OCI-LY7 (cell line): ENCODE measurements at places on chromosomes 4 and X.

DNA sequence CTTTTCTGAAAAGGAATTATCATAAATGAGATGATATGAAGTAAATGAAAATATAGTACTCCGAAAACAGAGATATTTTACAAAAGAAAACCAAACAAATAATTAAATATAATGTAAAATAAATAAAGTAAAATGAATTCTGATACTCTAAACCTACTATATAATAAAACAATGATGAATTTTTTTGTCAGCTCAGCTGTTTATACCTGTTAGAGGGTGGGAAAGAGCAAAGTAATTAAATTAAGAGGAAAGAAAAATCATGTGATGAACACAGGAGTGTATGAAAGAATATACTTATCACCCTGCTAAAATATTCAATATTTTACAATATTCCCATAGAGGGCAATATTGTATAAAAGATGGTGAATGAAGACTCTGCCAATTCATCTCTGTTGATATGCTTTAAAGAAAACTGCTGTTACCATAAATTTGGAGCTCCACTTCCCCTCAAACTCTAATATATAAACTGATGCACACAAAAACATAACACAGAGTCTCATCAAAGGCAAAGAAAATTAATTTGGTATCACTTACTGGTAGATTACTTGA lies 6.5 kb upstream of the NDST4 start:
- no peak for DNase-seq

DNA sequence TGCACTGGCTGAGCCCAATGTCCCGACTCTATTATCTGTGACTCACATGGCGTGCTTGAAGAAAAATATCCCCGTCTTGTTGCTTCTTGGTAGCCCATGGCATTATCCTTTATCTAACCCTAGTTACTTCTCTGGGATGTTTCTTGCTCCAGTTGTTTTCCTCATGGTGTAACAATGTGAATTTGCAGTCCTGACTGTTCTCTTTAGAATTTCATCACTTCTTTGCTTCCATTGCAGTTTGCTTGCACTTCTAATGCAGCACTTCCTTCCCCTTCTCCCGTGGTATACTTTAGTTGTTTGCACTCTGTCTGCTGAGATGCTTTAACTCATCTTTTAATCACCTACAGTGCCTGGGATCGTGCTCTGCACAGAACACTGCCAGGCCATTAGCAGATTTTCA lies 126.9 kb downstream of the MAML3 start:
- no peak for DNase-seq

DNA sequence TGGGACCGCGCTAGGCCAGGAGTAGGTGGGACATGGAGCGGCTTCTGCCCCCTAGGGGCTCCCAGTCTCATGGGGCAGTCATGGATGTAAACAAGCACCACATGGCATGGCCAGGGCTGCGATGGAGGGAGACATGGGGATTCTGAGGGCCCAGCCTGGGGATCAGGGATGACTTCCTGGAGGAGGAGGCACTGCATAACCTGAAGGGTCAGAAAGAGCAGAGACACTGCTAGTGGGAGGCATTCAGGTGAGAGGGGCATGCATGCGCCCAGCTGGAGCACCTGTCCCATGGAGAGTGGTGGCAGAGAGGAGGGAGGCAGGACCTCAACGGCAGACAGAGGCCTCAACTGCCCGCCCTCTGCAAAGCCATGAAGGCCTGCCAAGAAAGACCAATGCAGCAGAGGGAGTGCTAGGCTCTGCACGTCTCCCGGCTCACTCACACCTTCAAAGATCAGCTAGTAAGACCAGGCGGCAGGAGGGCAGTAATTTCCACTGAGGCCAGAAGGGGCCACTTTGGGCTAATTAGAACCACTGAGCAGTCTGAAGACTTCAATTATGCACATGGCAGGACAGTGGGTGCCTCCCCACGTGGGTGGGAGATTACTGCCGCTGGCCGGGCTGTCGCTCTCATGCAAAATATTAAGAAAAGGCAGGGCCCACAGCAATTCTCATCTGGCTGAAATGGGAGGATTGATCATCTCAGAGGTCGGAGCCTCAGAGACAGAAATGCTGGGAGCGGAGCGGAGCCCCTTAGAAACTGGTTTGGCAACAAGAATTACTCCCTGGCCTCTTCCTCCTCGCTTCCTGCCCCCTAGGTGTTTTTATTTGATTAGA lies 69.6 kb downstream of the PPP2R2C start:
- DNase-seq, result no peak

DNA sequence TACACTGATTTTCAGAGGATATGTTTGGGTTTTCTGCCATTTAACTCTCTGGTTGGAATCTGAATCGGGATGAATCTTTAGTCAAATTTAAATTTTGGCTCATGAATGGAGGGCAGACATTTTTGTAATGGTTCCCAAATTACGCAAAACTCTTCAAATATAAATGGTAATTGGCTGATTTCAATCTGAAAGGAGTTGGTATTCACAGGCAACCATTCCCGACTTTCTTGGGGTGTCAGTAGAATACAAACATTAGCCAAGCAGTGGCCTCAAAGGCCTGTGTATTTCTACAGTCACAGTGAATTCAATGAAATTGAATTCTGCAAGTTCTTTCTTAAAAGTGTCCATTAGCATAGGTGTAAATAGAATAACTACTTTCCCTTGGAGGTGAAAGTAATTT lies 668.8 kb upstream of the PRKX start:
- no peak for DNase-seq

GRCh38 chrX:110920991-110921390 lies 125.4 kb upstream of the CHRDL1 start:
- DNase-seq, result no peak

DNA sequence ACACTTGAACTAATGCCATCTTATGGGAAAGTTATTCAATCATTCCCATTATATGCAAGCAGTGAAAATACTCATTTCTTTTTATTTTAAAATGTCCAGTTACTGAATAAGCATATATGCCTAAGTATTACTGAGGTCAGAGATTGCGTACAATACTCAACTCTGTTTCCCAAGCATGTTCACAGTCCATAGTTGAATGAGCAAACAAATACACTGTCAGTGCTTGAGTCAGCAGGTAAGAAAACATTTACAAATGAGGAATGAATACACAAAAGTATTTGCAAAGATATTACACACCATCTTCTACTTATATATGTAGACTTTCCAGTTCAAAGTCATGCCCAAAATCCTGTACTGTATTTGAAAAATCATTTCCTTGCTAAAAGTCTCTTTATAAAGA lies 74.1 kb downstream of the TSPAN5 start:
- DNase-seq, result no peak

DNA sequence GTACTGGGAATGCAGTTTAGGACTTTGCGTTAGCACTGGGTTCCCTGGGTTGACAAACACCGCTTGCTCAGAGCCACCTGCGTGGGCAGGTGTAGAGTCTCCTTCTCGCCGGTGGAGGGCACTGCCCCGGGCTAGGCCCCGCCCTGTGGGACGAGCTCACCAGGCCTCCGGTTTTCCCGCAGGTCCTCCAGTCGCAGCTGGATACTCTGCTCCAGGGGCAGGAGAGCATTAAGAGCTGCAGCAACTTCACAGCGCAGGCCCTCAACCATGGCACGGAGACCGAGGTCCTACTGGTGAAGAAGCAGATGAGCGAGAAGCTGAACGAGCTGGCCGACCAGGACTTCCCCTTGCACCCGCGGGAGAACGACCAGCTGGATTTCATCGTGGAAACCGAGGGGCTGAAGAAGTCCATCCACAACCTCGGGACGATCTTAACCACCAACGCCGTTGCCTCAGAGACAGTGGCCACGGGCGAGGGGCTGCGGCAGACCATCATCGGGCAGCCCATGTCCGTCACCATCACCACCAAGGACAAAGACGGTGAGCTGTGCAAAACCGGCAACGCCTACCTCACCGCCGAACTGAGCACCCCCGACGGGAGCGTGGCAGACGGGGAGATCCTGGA lies 49.2 kb upstream of the MND1 start:
- DNase-seq, result no peak

DNA sequence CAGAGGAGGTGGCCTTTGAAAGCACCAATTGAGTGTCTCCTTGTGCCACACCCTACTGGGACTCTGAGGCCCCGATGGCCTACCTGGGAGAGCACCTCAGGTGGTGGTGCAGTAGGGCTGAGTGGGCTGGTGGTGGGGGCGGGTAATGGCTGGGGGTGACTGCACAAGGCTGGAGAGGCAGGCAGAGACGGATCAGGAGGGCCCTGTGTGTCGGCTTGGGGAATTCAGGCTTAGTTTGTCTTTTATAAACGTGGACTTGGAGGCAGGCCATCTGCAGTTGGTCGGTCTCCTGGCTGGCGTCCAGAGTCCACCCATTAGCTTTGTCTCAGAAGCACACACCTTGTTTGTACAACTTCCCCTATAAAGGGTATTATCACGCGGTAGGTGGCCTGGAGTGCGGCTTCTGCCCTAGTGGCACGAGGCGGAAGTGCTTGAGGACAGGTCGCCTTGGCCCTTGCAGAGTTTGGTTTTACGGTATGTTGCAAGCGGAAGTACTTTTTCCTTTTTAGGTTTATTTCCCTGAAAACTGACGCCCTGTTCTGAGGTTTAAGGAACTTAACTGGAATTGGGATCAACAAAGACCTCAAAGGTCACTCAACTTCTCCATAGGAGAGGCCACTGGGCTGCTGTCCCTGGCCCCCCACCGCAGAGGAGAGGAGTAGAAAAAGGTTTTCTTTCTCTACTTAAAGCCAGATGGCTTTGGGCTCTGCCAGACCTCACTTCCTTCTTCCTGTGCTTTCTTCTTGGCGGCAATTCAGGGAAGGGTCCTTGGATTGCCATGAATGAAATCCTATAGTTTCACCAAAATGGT lies 8.0 kb downstream of the TBC1D14 start:
- peak; percentile 56 for DNase-seq

- no peak for DNase-seq
Measured at GRCh38 chr4:76726176-76726575, 171.8 kb downstream of the SOWAHB start.

GRCh38 chr4:159401791-159402380 lies 299.0 kb downstream of the RAPGEF2 start:
- DNase-seq, result no peak

- DNase-seq, result no peak
Measured at GRCh38 chrX:14243823-14244222, 214.1 kb upstream of the GEMIN8 start.

DNA sequence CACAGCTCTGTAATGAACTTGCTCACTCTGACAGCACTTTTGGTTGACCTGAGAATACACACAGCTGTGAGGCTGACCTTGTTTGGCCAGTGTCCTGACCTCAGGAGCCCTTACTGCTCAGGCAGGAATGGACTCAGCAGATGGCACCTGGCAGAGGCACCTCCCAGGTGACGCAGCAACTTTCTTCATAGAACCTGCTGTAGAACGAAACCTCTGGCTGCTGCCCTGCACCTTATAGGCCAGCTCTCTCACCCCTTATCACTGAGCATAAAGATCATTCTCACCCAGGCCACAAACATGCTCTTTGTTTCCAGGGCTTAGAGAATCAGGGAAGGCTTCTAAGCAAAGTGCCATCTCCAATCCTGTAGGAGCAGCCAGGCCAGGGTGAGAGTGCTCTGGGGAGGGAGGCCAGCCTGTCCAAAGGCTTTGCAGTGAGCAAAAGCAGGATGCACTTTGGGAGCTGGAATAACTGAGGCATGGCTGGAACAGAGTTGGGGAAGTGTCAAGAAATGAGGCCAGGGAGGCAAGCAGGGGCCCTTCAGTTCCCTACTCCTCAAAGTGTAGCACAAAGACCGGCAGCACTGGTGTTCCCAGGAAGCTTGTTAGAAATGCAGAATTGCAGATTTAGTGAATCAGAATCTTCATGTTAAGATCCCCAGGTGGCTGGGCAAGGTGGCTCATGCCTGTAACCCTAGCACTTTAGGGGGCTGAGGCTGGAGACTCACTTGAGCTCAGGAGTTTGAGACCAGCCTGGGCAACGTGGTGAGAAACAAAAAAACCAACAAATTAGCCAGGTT lies 13.3 kb upstream of the CENPU start:
- no peak for DNase-seq

GRCh38 chr4:3122081-3122563 lies 47.6 kb downstream of the HTT start:
- DNase-seq, result no peak

GRCh38 chr4:14375816-14376215 lies 626.5 kb upstream of the CPEB2 start:
- no peak for DNase-seq

DNA sequence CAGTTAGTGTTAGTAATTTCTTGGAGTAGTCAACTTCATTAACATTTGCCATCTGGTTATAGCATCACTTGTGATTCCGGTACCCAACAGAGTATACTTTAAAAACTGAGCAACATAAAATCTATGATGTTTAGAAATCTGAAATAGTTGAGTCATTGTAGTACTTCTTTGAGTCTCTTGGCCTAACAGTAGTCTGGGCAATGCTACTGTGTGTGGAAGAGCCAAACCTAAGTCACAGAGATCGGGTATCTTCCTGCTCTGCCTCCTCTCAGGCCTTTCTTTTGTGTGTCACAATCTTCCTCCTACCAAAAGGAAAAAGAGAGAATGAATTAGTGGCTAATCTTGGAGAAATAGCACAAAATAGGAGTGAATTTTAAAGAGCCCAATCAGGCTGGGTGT lies 25.5 kb downstream of the DCUN1D4 start:
- no peak for DNase-seq

- no peak for DNase-seq
Measured at GRCh38 chr4:171718069-171718468, 95.1 kb upstream of the GALNTL6 start.

GRCh38 chr4:120850018-120850599 lies 72.4 kb downstream of the PRDM5 start:
- DNase-seq, result no peak

DNA sequence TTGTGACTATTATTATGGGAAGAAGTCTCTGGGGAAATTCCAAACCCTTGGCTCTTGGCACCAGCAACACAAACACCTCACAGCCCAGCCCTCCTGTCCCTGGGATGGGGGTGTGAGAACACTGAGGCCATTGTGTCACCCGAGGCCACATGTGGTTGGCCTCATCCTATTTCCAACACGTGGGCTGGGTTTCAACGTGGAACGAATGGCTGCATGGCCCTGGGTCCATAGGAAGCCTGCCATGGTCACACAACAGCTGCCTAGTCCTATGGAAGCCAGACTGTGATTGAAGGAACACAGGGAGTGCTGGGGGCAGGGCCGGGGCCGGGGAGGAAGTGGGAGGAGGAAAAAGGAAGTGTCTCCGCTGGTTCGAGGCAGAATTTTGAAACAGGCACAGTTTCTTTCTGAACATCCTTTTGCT lies 10.0 kb downstream of the CLCN4 start:
- DNase-seq, result peak; percentile 11

DNA sequence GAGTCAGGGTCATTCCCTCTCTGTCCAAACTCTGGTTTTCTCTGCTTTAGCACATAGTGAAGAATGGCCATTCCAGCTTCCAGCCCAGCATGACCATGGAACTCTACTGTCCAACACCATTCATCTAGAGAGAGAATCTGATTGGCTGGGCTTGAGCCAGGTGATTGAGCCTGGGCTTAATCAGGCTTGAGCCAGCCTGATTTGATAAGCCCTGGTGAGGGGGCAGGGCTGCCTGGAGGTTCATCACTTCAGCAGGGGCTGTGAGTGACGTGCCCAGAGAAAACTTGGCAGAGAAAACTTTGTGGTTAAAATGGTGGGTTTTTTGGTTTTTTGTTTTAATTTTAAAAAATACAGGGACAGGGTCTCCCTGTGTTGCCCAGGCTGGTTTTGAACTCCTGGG lies 62.5 kb downstream of the KIAA0232 start:
- DNase-seq, result no peak
